ENCODE measurements at places on chromosomes 12 and 14. TPM values are rescaled to one million over a fixed set of nuclear protein-coding genes. Genes with fewer than 3 reads are reported as not detected.
A peak's percentile ranks its signal among the peaks of the same experiment; 100 is the strongest.

DNA sequence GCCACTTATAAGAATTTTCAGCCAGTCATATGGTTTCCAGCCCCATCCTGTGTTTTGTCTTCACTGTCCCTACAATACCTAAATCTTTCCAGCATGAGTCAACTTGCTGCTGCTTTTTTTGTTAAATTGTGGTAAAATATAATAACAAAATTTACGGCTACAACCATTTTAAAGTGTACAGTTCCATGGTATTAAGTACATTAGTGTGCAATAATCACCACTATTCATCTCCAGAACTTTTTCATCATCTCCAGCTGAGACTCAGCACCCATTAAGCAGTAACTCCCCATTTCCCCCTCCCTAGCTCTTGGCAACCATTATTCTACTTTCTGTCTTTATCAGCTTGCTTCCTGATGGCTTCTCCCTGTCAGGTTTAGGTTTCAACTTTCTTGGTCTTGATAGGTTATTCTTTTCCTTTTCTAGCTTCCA, 39.1 kb downstream of the FRS2 start:
- DNase-seq: no peak

DNA sequence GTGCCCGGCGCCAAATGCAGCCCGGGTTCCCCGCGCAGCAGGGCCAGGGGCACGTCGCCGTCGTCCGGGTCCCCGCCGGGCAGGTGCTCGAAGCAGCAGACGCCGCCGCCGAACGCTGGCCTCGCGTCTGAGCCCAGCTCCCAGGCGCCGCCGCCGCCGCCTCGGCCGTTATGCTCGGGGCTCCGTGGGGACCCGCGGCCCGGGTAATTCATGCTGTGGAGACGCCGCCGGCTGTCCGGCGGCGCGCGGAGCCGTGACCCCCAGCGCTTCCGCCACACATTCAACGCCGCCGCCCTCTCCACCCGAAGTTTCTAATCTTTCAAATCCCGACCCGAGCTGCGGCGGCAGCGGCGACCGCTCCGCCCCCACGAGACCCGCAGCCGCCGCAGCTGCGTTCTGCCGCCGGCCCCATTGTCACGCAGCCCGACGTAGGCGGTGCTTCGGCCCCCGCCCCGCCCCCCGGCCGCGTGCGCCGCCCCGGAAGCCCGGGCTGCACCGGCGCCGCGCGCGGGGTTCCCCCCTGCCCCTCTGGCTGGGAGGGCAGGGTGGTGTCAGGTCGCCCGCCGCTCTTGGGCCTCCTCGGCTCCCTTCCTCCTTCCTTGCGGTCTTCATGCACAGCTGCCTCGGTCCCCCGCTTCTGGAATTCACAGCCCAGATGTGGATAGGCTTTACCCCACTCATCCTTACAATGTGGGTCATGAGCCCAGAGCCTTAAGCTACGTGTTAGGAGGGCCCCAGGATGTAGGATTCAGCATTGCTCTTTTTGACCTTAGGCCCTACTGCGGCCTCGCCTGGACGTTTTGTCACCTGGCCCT, at the start of gene DDHD1:
TSS of gene DDHD1 (minus strand) at position 437 of the 815 bp plus-strand sequence. CDS start at position 212, 225 bp downstream.
- DNase-seq: peak; percentile 76

- DNase-seq: peak; percentile 93
Observed at GRCh38 chr14:61103541-61104339, 122.7 kb downstream of the SLC38A6 start.

The INHBC gene
- total RNA-seq: not detected

DNA sequence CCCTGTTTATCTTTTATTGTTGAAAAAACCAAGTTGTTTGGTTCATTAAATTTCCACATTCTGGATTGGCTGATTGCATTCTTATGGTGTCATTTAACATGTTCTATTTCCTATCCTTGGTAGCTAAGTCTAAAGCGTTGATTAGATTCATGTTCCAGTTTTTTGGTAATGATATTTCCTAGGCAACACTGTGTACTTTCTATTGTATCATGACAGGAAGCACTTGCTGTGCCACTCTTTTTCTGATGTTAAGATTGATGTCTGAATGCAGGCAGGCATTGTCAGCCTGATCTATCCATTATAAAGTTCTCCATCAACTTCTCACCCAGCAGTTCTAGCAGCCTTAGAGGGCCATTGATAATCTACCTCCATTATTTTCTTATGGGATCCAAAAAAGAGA, 91.1 kb upstream of the ARID2 start:
- DNase-seq: no peak

Measured in Caki2 (cell line).